ENCODE measurements at places on chromosomes 3 and 15. TPM values are rescaled to one million over a fixed set of nuclear protein-coding genes. Genes with fewer than 3 reads are reported as not detected.
A peak's percentile ranks its signal among the peaks of the same experiment; 100 is the strongest.

The IGF1R gene
- 34.5 TPM for polyA plus RNA-seq

The FHIT gene
- polyA plus RNA-seq = 8.7 TPM

- no peak for DNase-seq
Measured at GRCh38 chr15:25936004-25936403, 72.9 kb upstream of the ATP10A start.

DNA sequence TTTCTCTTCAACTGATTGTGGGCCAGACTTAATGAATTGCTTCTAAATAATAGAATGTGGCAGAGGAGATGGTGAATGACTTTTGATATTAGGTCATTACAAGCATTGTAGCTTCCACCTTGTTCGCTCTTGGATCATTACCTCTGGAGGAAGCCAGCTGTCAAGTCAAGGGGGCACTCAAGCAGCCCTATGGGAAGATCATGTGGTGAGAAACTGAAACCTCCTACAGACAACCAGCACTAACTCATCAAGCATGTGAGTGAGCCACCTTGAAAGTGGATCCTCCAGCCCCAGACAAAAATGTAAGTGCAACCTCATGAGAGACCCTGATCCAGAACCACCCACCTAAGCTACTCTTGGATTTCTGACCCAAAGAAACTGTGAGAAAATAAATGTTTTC is 109.8 kb upstream of the TBC1D5 start:
- no peak for DNase-seq

DNA sequence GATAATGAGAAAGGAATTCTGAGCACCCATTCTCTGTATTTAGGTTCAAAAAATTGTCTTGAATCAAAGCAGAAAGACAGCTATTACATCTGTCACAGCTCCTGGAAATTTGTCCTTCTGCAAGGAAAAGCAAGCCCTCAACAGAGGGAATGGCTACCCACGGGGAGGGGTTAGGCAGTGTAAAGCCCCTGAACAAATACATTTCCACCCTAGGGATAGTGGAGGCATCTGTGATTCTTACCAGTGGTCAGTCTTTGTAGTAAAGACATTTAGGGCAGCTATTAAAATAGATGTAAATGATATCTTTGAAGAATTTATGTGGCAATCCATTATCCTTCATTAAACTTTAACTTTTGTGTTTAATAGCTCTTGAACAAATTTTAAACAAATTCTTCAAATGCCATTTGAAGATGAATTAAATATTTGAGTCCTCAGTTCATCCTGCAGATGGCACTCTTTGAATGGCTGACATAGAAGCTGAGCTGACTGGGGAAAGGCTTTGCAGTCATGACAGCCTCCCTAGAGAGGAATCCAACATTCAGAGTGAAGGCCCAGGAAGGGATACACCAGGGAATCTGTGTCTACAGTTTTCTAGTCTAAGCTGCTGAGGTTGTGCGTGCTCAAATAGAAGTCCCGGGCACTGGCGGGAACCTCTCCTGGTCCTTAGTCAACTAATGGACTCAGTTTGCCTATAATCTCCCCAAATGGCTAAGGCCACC is 359.7 kb upstream of the ROPN1 start:
- no peak for DNase-seq

DNA sequence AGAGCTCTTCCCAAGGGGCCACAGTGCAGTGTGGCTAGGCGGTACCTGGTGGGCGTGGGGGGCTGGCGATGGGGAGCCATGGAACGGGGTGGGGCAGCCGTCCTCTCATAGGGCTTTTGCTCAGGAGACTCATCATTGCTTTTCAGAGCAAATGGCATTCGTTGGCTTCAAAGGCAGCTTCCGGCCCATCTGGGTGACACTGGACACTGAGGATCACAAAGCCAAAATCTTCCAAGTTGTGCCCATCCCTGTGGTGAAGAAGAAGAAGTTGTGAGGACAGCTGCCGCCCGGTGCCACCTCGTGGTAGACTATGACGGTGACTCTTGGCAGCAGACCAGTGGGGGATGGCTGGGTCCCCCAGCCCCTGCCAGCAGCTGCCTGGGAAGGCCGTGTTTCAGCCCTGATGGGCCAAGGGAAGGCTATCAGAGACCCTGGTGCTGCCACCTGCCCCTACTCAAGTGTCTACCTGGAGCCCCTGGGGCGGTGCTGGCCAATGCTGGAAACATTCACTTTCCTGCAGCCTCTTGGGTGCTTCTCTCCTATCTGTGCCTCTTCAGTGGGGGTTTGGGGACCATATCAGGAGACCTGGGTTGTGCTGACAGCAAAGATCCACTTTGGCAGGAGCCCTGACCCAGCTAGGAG is 40.8 kb downstream of the MESD start:
- DNase-seq = no peak

GRCh38 chr3:34212656-34213055 is 414.2 kb downstream of the PDCD6IP start:
- peak; percentile 15 for DNase-seq

DNA sequence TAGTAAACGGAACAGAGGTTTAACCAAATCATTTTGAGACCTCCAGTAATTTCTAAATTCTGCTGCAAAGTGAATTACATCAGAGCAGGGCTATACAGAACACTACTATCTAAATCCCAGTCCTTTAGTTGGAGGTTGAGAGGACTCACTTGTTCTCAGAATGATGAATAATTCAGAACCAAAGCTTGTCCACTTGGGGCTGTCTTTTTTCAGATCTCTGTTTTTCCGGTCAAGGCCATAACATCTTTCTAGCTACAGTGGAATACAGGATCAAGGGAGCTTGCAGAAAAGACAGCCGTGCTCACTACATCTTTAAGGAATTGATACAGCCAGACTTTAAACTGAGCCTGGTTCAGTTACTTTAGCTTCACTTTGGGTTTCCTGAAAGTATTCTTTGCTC is 194.5 kb downstream of the EFHB start:
- no peak for DNase-seq

GRCh38 chr15:92595506-92596381 is 59.8 kb downstream of the FAM174B start:
- no peak for DNase-seq
